Fibroblast of the aortic adventitia (primary cell): ENCODE measurements at places on chromosomes 6 and 20. TPM values are rescaled to one million over a fixed set of nuclear protein-coding genes. Genes with fewer than 3 reads are reported as not detected.

- DNase-seq, result no peak
These were observed 8.0 kb upstream of the NPBWR2 start for GRCh38 chr20:64115171-64115911.

DNA sequence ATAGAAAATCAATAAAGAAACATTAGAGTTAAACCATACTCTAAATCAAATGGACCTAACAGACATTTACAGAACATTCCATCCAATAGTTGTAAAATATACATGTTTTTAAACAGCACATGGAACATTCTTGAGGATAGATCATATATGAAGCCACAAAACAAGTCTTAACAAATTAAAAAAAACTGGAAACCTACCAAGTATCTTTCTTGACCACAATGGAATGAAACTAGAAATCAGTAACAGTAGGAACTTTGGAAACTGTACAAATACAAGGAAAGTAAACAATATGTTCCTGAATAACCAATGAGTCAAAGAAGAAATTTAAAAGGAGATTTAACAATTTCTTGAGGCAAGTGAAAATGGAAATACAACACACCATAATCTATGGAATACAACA, 91.2 kb upstream of the GLP1R start:
- no peak for DNase-seq

DNA sequence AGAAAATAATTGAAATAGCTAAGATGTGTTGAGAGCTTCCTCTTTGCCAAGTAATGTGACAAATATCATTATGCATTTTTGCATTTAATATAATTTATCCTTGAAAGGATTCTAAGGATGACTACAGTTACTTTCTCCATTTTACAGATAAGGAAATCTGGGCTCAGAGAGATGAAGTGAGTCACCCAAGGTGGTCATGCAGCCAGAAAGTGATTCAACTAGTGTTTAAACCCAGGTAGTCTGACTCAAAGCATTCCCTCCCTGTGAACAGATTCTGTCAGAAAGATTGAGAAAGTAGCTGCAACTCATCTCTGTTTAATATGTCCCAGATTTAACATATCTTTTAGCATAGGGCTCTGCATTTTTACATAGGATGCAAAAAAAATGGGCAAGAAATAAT, 28.1 kb downstream of the NRSN1 start:
- DNase-seq, result peak; percentile 1

GRCh38 chr6:92117800-92118199, 1301.6 kb downstream of the EPHA7 start:
- DNase-seq, result no peak

DNA sequence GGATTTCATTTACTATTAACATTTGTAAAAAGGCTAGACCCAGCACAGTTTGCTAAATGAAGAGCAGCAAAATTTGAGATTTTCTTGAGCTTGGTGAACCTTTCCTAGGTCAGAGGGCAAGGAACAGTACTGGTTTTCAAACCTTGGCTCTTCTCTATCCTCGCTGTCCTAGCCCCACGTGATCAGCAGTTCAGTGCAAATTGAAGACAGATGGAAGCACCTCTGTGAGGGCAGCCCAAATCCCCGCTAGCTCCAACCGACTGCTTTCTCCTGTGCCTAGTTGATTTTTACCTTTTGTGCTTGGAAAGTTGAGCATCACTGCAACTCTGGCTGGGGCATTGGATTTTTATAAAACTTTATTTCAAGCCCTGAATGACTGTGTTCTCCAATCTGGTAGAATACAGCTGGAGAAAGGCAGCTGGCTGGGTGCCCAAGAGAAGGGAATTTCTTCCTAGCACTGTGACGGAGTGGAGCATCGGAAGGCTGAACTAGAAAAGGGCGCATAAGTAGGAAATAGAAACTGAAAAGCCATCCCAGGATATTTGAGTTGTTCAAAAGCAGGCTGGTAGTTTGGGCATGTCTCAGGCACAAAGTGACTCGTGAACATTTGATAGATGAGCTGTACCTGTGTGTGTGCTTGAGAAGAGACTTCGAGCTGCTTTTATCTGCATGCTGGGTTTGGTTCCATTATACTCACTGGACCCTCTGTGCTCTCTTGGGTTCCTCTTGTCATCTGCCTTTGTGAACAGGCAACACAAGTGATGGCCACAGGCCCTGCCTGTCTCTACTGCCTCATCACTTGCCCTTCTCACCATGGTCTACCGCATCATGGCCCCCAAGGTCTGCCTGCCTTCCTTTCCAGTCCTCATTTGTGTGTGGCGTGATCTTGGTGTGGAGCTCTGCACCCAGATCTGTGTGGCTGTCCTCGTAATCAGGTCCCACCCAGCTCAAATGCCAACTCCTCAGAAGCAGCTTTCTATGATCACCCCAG, 2.3 kb downstream of the RNF114 start:
- peak; percentile 80 for DNase-seq

Gene SLC22A7
- total RNA-seq, result not detected in 2 replicates

Gene KIAA0408
- 1.5 and 12.8 TPM in 2 replicates for total RNA-seq

- DNase-seq, result peak; percentile 75
These were observed 48.7 kb upstream of the SRSF6 start for GRCh38 chr20:43408848-43409576.

GRCh38 chr6:8731874-8732273, 296.5 kb upstream of the SLC35B3 start:
- DNase-seq, result no peak

DNA sequence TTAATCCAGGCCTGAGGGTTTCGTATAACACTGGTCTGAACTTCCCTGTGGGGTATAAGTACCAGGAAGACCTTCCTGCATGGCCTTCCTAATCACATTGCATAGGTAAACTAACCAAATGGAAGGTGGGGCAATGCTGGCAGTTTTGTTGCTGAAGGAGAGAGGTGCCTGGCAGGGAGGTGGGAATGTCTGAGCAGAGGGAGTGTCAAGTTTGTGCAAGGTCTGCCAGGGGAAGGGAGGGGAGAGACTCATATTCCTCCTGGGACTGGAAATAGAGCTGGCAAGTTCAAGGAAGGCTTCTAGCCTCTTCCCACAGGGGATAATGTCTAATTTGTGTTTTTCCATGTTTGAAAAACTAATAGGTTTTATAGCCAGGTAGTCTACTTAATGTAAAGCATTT, 70.6 kb downstream of the HDDC2 start:
- no peak for DNase-seq

Gene TMEM217
- 0.09 TPM in 1 of 2 replicates, not detected in the other for total RNA-seq

DNA sequence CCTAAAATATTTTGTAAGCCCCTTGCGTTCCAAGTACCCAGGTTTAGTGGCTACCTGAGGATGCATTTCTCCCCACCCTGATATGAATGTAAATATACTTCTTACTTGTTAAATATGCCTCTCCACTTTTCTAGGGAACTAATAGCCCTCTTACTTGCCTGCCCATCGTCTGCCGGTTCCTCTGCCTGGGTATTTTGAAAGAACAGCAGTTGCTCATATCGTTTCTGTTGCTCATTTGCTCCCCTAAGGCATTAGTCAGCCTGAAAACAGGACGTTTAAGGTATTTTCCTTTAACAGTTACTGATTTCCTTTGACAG, 141.3 kb upstream of the CARMIL1 start:
- no peak for DNase-seq

DNA sequence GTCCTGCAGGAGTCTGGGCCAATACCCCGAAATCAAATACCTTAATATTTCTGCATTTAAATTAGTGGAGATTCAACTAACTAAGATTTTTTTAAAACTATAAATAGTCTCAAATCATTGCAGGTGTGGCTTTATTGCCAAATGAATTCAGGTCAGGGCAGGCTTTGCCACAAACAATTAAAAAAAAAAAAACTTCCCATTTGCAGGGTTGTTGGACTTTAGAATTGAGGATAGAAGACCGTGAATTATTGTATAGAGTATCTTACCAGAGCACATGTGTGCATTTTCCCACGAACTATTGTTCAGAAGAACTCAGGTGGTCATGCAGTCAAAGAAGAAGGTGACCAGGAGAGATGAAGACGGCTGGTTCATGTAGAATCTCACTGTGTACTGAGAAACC, 6.6 kb upstream of the PLEKHG1 start:
- no peak for DNase-seq

- peak; percentile 74 for DNase-seq
These were observed 121.0 kb downstream of the PREX1 start for GRCh38 chr20:48706710-48707365.

DNA sequence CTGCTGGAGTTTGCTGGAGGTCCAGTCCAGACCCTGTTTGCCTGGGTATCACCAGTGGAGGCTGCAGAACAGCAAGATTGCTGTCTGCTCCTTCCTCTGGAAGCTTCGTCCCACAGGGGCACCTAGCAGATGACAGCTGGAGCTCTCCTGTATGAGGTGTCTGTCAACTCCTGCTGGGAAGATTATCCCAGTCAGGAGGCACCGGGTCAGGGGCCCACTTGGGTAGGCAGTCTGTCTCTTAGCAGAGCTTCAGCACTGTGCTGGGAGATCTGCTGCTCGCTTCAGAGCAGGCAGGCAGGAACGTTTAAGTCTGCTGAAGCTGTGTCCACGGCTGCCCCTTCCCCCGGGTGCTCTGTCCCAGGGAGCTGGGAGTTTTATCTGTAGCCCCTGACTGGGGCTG, 96.8 kb upstream of the SLC35F1 start:
- DNase-seq, result no peak

Gene GRM1
- under 0.01 and 0.09 TPM in 2 replicates for total RNA-seq

DNA sequence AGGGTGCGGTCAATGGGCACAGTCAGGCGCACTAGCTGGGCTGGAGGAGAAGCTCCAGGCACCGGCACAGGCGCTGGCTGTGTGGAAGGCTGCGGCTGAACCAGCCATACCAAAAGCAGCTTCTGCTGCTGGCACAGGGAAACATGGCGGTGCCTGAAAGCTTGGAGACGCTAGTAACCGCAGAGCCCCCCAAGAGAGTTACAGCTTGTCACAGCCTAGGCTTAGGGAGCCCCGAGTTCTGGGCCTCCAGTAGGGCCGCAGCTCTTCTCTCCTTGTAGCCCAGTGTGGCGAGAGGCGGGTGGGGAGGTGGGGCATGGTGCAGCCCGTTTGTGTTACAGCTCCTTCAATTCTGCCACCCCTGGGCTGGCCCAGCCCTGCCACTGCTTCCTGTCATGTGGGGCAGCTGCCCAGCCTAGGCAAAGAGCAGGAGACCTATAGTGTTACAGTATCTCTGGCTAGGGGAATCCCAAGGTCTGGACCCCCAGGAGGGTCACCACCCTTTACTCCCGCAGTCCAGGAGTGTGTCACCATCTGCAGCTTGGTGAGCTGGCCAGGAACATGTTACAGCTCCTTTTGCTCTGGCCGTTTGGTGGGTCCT, 58.6 kb upstream of the MANEA start:
- DNase-seq, result no peak

Gene SLC22A3
- 0.72 and 1.5 TPM in 2 replicates for total RNA-seq

Gene SYNDIG1
- 0.25 and 1.6 TPM in 2 replicates for total RNA-seq

GRCh38 chr20:15937179-15937578, 636.1 kb downstream of the KIF16B start:
- no peak for DNase-seq

DNA sequence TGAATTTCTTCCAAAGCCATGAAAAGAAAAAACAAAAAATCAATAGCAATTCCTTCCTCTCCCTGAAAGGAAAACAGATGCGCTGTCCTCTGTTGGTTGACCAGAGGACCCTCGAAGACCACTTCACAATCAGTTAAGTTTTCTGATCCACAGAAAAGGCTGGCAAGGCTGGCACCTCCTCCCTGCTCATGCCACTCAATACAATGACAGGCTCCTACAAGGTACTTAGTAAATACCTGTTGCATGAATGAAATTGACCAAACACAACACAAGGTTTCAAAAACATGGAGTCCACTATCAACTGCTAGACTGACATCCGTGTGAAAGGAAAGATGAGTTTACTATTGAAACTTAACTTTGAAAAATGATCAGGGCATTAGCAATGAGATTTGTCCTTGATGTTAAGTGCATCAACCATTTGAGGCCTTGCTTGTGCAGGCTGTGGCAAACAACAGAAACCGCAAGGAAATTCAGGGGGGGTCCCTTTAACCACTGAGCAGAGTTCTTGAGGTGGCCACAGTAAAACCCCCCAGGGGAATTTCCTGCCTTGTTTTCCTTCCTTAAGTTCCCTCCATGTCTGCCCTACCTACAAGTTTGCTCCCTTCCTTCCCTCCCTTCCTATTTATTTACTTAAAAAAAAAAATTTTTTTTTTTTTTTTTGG, 27.9 kb upstream of the RTF2 start:
- DNase-seq, result no peak

GRCh38 chr6:125789167-125789566, 1.6 kb upstream of the NCOA7 start:
- DNase-seq, result peak; percentile 45

GRCh38 chr6:70575899-70576495, 9.3 kb downstream of the SDHAF4 start:
- DNase-seq, result no peak

Gene ID4
- 11.4 and 18.0 TPM in 2 replicates for total RNA-seq

Gene TTLL9
- total RNA-seq, result 0.09 and 0.41 TPM in 2 replicates

DNA sequence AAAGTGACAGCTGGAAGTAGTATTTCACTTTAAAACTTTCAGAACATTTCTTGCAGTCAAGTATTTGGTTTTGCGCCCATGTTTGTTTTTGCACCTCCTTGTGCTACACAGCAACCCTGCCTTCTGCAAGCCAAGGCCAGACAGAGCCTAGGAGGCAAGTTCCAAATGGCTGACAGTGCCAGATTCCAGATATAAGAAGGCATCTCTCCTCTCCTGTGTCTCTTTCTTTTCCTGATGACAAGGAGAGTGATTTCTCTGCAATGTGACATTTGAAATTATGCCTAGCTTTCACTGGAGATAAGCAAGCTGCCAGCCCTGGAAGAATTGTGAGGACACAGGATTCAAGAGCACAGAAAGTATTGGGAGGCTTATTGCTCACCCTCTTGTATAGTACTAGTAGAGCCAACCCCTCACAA, 149.1 kb upstream of the TENT5A start:
- peak; percentile 72 for DNase-seq

DNA sequence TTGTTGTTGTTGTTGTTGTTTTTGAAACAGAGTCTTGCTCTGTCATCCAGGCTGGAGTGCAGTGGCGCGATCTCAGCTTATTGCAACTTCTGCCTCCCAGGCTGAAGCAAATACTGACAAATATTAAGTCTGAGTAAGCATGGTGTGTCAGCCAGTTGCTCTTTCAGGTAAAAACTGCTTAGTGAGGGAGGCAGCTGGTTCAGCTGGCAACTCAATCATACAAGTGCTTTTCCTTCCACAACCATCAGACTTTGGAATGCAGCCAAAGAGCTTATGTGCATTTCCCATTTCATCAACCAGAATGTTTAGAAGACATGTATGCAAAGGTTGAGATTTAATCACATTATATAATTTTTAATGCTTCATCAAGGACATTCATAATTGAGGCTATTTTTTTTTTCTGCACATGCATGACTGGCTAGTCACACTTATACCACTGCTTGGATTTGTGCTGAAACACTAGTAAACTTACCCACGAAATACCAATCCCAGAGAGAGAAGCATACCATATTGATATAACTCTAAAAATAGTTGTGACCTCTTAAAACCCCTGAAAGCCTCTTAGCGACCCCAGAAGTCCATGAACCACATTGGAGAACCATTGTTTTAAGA, 56.0 kb downstream of the CLIC5 start:
- DNase-seq, result no peak

DNA sequence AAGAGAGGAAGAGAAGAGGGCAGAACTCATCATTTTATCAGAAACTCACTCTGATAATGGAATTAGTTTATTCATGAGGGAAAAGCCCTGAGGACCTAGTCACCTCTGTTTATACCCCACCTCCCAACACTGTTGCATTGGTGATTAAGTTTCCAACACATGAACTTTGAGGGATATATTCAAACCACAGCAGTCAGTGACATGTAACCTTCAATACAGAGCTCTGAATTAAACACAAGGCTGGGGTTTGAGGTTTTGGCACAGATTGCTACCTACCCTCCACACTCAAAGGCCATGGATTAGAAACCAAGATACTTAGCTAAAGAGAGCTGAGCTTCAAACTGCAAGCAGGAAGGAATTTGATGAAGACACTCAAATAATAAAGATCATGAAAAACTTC, 48.5 kb upstream of the MOCS1 start:
- no peak for DNase-seq

GRCh38 chr6:52328729-52329128, 33.2 kb upstream of the PAQR8 start:
- DNase-seq, result no peak
